ENCODE measurements at places on chromosomes 16 and 17. TPM values are rescaled to one million over a fixed set of nuclear protein-coding genes. Genes with fewer than 3 reads are reported as not detected.

SLC38A7 gene
- total RNA-seq: 20.9 TPM

CCDC200 gene
- total RNA-seq: not detected

DNA sequence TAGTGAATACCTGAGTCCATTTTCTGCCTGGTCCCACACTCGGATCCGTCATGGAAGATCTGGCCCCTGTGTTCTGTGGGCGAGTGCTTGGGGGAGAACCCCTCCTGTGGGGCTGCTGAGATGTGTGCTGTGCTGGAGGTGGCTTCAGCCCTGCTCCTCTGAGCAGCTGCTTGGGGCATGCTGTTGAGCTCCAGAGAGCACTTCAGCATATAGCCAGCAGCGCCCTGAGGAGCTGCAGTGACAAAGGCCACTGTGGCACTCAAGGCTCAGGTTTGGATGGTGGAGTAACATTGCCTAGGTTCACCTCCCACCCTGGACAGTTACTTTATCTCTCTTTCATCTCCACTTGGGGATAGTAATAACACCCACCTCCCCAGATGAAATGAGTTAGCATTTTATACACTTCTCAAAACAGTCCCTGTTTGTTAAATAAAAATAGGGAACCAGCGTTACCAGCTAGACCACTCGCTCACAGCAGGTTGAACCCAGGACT, 75.3 kb downstream of the KSR1 start:
- DNase-seq: no peak

CTCF gene
- 26.8 TPM for total RNA-seq

LRRC75A gene
- total RNA-seq: 1.2 TPM

FNDC8 gene
- total RNA-seq: under 0.01 TPM

DNA sequence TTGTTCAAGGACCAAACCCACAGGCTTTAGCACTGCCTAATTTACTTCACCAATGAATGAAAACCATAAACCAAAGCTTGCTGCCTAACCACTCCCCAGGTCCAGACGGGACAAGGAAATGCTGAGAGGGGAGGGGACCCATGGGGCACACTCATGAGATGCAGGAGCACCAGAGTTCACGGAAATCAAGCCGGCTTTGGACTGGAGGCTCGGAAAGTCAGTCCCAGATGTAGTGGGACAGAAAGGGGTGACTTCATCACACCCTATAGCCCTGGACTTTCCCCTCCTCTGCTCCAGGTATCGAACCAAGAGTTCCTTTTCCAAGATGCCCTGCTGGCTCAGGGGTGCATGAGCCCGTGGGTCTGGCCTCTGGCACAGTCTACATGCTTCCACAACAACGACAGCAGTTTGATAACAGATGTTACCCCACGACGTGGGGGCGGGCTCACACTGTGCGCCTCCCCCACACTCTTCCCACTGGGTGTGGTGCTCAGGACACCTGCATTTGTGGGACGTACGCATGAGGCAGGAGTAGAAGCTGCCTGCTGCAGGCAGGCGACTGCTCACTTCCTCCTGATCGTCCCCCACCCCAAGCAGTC, 63.2 kb downstream of the AMFR start:
- DNase-seq: no peak

DNA sequence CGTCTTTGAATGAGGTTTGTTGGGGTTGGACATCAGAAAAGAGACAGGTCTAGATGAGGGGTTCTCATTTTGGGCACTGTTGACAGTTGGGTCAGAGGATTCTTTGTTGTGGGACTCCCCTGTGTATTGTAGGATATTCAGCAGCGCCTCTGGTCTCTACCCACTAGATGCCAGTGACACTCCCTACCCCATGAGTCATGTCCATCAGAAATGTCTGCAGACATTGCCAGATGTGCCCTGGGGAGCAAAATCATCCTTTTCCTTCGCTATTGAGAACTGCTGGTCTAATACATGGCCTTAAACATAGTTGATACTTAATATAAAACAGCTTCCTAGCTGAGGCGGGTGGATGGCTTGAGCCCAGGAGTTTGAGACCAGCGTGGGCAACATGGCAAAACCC, 3.1 kb downstream of the ABAT start:
- DNase-seq: no peak
